ENCODE measurements at places on chromosomes 1 and 21.

DNA sequence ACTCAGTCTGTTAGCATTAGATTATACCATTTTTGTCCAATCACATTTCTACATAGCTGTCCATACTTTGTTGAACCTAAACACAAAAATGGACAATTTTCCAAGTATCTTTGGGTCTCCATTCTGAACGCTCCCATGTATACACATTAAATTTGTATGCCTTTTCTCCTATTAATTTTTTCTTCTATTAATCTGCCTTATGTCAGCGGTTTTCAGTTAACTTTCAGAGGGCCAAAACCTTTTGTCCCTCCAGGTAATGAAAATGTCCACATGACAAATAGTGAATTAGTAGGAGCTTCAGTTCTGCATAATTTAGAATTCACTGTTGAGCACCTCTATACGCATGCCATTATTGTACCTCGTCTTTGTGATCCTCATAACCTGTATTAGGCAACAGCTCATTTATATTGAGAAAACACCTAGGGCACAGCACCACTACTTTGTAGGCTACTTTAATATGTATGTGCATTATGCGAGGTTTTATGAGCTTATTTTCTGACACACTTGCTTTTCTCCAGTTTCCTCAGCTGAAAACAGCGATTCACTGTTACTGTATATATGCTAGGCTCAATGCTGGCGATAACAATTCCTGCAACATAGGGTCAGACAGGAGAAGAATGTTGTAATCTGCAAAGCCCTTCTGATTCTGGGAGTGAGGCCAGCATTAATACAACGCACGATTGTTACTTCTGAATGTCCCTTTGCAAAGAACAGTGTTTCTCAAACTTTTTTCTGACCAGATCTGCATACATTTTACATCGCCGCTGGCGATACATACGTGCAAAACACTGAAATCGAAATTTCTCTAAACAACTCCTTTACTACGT, 1.1 kb upstream of the ABCD3 start:
- peak; percentile 71 for DNase-seq

- no peak for DNase-seq
Observed at GRCh38 chr1:154313066-154313356, 7.9 kb upstream of the AQP10 start.

DNA sequence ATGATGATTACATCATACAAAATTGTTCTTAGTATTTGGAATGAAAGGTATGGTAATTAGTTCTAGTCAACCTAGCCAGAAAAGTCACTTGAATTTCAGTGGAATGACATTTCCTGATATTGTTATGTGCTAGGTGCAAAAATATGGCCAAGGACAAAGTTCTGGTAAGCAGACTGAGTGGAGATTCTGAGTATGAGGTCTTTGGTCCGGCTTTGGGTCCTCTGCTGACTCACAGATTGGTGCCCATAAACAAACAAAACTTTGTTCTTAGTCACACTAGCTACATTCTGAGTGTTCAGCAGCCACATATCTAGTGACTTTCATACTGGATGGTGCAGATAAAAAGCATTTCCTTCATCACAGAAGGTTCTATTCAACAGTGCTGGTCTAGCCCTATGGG, 206.1 kb downstream of the ZNF648 start:
- DNase-seq = no peak

DNA sequence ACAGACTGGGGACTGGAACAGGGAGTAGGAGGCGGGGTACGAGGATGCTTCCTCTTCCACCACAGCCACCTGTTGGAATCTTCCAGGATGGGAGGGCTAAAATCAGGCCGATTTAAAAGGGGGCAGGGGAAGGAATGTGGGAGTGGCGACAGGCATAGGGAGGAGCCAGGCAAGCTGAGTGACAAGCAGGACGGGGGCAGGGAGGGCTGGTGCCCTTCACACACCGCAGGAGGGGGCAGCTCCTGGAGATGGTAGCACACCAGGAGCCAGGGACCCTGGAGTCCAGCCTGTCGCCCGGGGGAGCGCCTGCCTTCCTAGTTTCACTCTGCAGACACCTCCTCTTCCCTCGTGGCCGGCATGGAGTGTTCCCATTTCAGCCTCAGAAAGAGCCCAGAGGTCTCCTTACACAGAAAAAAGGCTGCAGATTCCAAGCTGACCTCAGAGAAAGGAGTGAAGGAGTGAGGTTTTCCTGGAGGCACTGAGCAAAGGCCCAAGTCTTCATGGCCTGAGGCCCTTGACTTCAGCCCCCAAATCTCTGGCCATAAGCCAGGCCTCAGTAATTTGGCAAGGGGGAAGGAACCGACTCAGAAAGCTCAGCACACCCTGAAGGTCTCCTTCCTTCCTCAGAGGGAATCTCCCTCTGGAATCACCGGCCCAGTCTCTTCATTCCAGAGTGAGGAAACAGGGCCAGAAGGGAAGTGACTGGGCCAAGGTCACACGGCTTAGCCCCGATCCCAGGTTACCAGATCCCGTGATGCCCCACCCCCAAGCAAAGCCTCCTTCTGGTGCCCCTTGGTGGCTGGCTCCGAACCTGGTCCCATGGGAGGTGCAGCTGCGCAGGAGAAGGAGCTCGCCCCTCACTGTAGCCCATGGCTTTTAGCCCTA, 8.1 kb downstream of the BLACAT1 start:
- DNase-seq = peak; percentile 23

- DNase-seq = no peak
Observed at GRCh38 chr1:107501081-107501605, 360.3 kb downstream of the NTNG1 start.

- DNase-seq = no peak
Observed at GRCh38 chr1:103371234-103371633, 154.3 kb upstream of the RNPC3 start.

DNA sequence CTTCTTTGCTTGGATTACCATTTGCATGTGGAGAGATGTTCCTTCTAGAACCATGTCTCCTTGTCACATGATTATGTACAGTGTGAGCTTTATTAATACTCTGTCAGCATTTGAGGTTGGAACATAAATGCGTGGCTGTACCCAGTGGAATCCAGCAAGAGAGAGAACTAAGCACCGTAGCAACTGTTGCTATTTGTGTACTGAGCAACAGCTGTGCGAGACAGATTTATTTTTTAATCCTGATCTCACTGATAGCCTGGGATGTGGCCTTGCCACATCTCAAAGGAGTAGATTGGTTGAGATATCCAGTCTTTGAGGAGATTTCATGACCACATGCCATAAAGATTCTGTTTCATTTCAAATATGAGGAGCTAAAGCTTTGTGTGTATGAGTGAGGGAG, 43.4 kb downstream of the KIF1B start:
- peak; percentile 76 for DNase-seq

DNA sequence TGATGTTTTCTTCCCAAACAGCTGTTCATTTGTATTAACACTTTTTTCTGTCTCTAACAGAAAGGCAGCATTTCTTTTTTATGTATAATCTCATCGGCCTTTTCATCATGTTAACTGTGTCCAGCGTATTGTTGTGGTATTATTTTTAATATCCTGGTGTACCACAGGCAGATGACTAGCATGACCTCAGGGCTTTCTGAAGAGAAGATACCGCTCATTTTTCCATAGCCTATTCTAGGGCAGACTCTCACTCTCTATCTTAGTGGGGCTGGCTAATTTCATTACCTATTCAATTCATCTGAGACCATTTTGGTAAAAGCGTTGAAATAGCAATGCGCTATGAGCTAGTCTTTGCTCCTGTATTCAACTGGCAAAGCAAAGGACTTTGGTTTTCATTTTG, 209.9 kb downstream of the SDCCAG8 start:
- DNase-seq = peak; percentile 17

DNA sequence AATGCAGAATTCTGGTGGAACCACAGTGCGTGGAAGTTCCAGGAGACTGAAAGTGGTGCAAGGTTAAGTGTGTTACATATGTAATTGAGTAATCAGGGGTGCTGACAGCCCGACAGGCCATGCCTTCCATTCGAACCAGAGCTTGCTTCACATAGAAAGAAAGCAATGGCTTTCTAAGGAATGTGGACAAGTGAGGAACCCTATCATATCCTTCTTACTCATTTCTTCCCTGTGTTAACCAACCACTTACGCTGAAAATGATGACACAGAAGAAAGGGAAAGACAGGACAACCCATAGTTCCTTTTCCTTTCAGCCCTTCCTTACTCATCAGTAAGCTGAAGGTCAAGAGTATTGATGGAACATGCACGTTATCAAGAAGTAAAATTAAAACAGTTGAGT, 48.1 kb upstream of the KCNA3 start:
- DNase-seq = no peak

DNA sequence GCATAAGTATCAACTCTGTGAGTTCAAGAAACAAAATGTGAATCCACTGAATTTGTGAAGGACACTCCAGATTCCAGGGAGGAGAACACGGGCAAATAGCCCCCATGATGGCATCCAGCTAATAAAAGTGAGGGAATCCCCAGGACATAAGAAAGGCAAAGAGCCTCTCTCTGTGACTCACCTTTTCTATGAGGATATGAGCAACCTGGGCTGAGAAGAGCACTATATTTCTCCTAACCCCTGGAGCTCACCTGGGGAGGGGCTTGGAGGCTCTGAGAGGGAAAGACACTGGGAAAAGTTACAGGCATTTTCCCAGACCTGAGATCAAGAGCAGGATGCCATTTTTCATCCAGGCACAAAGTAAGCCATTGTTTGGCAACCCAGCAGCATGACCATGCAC, 1298.8 kb downstream of the PLA2G4A start:
- no peak for DNase-seq

- DNase-seq = no peak
Observed at GRCh38 chr1:168424281-168424680, 119.5 kb downstream of the XCL2 start.

DNA sequence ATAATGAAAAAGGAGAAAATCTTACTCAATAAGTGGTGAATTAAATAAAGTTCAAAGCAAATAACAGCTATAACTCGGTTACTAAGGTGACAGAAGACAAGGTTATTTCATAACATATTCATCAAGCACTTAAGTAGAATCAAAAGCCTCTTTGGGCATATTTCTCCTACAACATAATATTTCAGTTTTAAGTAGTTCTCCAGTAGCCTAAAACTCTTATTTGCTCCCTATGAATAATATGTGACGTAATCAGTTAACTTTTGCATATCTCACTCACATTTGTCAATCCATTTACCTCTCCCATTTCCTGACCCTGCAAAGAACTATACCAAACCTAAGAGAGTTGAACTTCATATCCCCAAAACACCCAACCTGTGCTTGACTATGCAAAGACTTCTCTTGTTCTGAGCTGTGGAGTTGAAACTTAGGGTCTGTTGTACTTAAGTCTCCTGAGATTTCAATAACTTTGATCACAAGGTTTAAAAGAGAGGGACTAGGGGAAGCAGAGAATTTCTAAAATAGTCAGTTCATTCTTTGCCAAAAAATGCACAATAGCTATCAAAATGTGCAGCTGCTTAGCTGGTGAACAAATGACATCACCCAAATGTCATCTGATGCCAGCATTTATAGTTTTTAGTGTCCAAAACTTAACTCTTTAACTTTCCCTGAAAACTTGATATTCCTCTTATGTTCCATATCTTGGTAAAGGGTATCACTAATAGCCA, 37.2 kb downstream of the TTLL7 start:
- DNase-seq = no peak

GRCh38 chr21:43193651-43194302, 25.0 kb downstream of the CRYAA start:
- DNase-seq = peak; percentile 96

- no peak for DNase-seq
Observed at GRCh38 chr1:163824490-163824889, 502.7 kb downstream of the NUF2 start.

DNA sequence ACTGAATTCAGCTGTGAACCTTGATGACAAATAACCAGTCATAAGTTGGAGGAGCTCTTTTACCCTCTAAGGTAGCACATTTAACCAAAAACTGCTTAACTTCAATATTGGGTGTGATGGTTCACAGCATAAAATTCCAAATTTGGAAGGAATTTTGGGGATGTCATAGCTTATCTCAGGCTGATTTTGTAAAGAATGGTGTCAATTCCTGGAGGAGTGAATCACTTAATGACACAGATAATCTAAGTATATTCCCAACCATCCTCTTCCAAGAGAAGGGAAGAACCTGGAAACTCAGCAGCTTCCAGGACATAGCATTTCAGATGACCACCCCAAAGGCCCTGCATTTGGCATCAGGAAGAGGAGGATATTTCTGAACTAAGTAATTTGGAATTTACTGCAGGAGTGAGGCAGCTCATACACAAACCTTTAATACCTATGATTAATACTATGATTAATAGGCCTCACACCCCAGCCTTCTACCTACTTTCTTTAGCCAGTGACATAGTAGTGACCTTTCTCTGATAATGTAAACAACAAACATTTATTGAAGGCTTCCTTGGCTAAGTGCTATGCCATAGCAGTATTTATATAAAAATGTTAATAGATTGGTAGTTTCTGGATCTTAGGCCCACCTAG, 14.5 kb downstream of the GLUL start:
- DNase-seq = no peak

Data from RPMI7951 (cell line).